ENCODE measurements at places on chromosomes 4 and X. TPM values are rescaled to one million over a fixed set of nuclear protein-coding genes. Genes with fewer than 3 reads are reported as not detected.

DNA sequence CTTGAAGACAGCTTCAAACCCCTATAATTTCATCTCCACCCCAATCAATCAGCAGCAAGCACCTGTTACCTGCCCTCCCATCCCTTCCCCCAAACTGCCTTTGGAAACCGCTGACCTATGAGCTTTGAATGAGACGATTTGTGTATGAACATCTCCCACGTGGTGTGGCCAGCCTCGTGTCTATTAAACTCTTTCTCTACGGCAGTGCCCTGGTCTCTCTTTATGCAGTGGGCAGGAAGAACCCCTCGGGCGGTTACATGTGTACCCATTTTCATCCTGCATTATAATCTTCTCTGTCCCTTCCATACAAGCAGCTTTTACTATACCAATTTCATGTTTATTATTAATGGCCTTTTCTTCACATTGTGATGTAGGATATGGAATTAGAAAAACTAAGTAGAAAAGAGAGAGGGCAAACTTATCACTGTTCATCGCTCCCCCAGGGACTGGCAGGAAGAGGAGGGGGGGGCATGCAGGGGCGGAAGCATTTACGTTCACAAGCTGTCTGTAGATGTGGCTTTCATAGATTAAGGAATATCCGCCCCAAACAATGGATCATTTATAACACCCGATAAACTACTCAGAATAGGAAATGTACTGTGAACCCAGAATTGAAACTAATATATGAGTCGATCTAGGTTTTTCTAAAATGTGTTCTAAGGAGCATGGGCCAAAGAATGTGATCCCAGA, 95.5 kb upstream of the ZNF518B start:
- peaks cover 8% of the 10 kb centered on the region for H3K4me1 ChIP-seq
- no peak overlapping the region for H3K27ac ChIP-seq
- DNase-seq, result no peak
- no peak overlapping the region for H3K4me3 ChIP-seq
- H3K36me3 ChIP-seq, result no peaks in the 10 kb centered on the region

DNA sequence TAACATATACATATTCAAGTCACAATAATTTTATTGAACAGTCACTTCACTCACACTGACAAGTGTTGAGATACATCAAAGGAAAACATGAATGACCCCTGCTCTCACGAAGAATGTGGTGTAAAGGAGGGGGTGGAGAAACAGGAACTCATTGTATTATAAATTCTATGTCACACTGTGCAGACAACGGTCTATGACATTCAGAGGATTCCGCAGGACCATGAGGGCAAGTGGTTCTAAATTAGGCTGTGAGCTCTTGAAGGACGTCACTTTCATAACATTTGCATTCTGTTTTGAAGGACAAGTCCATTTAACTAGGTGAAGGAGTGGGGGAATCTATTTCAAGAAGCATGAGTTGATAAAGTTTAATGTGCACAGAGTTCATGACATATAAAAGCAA, 415.2 kb upstream of the HS3ST1 start:
- H3K27ac ChIP-seq, result no peak overlapping the region
- H3K4me3 ChIP-seq, result no peak overlapping the region
- H3K4me1 ChIP-seq, result no peaks in the 10 kb centered on the region
- H3K36me3 ChIP-seq, result no peaks in the 10 kb centered on the region
- DNase-seq, result no peak
- H3K27me3 ChIP-seq, result no peaks in the 10 kb centered on the region

GRCh38 chr4:22070256-22070655, 121.7 kb upstream of the KCNIP4 start:
- no peaks in the 10 kb centered on the region for H3K36me3 ChIP-seq
- H3K4me3 ChIP-seq, result no peak overlapping the region
- no peak overlapping the region for H3K27ac ChIP-seq
- H3K4me1 ChIP-seq, result no peaks in the 10 kb centered on the region
- no peak for DNase-seq
- no peaks in the 10 kb centered on the region for H3K27me3 ChIP-seq

- no peaks in the 10 kb centered on the region for H3K4me1 ChIP-seq
- no peaks in the 10 kb centered on the region for H3K36me3 ChIP-seq
- DNase-seq, result no peak
- H3K4me3 ChIP-seq, result no peak overlapping the region
- H3K27me3 ChIP-seq, result no peaks in the 10 kb centered on the region
Observed at GRCh38 chrX:133796282-133796681, 189.1 kb downstream of the GPC3 start.

DNA sequence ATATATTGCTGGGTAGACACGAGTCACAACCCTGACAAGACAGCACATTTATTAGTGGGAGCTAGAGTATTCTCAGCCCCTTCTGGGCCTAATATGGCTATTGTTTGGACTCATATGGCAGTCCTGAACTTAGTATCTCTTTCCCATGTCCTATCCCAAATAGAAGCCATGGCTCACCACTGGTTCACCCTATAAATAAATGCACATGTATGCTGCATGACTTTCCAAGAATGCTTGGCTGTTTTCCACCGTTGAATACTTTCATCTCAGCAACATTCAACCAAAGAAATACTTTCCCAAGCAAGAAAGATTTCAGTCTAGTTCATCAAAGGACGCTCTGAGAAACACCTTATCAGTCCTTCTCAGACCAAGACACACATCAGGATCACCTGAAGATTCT, 36.7 kb downstream of the SMPX start:
- H3K4me1 ChIP-seq, result no peaks in the 10 kb centered on the region
- no peak overlapping the region for H3K27ac ChIP-seq
- DNase-seq, result no peak
- no peaks in the 10 kb centered on the region for H3K36me3 ChIP-seq
- no peaks in the 10 kb centered on the region for H3K27me3 ChIP-seq

DNA sequence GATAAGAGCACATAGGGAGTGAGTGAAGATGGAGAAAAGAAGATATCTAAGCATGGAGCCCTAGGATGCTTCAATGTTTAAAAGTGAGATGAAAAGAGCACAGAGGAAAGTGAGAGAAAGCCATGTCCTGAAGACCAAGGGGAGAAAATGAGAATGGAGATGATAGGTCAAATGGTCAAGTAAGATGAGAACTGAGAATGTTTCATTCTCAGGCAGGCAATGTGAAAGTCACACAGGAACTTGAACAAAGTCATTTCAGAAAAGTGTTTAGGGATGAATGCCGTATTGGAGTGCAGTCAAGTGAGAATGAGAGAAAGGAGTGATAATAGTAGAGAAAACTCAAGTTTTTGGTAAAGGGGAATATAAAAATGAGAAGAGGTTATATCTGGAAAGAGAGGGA, 148.7 kb upstream of the PTCHD1 start:
- no peaks in the 10 kb centered on the region for H3K36me3 ChIP-seq
- no peaks in the 10 kb centered on the region for H3K4me1 ChIP-seq
- H3K27ac ChIP-seq, result no peak overlapping the region
- no peak overlapping the region for H3K4me3 ChIP-seq
- no peaks in the 10 kb centered on the region for H3K27me3 ChIP-seq

- no peaks in the 10 kb centered on the region for H3K4me1 ChIP-seq
- no peaks in the 10 kb centered on the region for H3K27me3 ChIP-seq
- H3K36me3 ChIP-seq, result no peaks in the 10 kb centered on the region
- H3K4me3 ChIP-seq, result no peak overlapping the region
Observed at GRCh38 chr4:153809307-153809706, 20.4 kb upstream of the SFRP2 start.

DNA sequence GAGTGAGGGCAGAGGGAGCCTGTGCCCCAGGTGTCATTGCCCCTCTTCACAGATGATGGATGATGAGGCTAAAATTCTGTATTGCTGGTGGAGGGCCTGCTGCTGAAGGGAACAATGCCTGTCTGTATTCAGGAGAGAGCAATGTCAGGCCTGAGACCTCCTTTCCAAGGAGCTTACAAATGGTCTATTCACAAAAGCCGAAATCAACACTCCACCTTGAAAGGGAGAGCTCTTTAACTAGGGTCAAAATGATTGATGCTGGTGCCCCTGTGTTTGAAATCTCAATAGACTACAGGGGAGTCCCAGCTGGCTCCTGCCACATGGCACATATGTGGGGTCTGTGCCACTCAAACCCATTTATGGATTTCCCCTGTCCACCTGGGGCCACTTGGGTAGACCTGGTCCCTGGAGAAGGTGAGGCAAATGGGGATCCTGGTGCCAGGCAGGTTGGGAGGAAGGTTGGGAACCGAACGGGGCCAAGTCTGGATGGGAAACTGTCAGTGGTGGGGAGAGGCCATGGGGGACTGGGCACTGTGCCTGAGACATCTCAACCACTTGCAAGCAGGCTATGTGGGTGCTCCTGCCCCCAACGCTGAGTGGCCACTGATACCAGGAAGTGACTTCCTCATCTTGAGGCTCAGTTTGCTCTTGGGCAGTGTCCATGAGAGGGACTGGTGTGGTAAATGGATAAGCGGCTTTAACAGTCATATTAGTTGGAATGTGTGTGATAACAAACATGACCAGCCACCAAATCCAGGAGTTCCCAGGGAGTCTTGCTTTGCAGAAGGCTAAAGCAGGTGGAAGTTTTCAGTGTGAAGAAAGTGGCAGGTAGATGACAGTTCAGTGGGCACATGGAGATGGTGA, 223.8 kb upstream of the PSAPL1 start:
- no peaks in the 10 kb centered on the region for H3K4me1 ChIP-seq
- H3K36me3 ChIP-seq, result no peaks in the 10 kb centered on the region
- no peak for DNase-seq
- H3K27me3 ChIP-seq, result peaks cover 25% of the 10 kb centered on the region

GRCh38 chr4:26080870-26081628, 167.0 kb downstream of the SMIM20 start:
- peaks cover 12% of the 10 kb centered on the region for H3K27me3 ChIP-seq
- H3K27ac ChIP-seq, result no peak overlapping the region
- DNase-seq, result no peak
- H3K4me3 ChIP-seq, result no peak overlapping the region
- peaks cover 25% of the 10 kb centered on the region for H3K4me1 ChIP-seq

- DNase-seq, result no peak
- H3K4me3 ChIP-seq, result no peak overlapping the region
- no peaks in the 10 kb centered on the region for H3K36me3 ChIP-seq
- no peak overlapping the region for H3K27ac ChIP-seq
- H3K4me1 ChIP-seq, result no peaks in the 10 kb centered on the region
Observed at GRCh38 chr4:58453956-58454355, 1343.8 kb upstream of the IGFBP7 start.

DNA sequence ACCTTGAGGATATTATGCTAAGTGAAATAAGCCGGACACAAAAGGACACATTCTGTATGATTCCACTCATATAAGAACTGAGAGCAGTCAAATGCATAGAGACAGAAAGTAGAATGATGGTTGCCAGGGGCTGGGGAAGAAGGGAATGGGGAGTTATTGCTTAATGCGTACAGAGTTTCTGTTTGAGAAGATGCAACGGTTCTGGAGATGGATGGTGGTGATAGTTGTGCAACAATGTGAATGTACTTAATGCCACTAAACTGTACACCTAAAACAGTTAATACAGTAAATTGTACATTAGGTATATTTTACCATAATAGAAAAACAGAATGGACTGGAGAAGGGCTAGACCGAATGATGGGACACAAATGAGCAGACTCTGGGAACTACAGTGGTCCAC, 15.8 kb downstream of the MAOB start:
- H3K27ac ChIP-seq, result peak overlapping the region; percentile 78
- H3K36me3 ChIP-seq, result peaks cover 4% of the 10 kb centered on the region
- H3K27me3 ChIP-seq, result no peaks in the 10 kb centered on the region
- no peak overlapping the region for H3K4me3 ChIP-seq

- no peaks in the 10 kb centered on the region for H3K27me3 ChIP-seq
- no peak for DNase-seq
- no peaks in the 10 kb centered on the region for H3K36me3 ChIP-seq
- H3K4me3 ChIP-seq, result no peak overlapping the region
- no peak overlapping the region for H3K27ac ChIP-seq
Observed at GRCh38 chrX:52353838-52354237, 15.0 kb upstream of the XAGE2 start.

The CCDC110 gene
- not detected for total RNA-seq

The RNF175 gene
- total RNA-seq, result 0.66 TPM

The GLOD5 gene
- total RNA-seq, result not detected

The JAKMIP1 gene
- total RNA-seq, result not detected

The RAI2 gene
- 0.33 TPM for total RNA-seq

The NUDT11 gene
- 1.3 TPM for total RNA-seq

The CDKL5 gene
- total RNA-seq, result 20.9 TPM

The BRS3 gene
- total RNA-seq, result not detected

The SPP1 gene
- 1,002 TPM for total RNA-seq

The SPIN4 gene
- 17.2 TPM for total RNA-seq

The CFP gene
- total RNA-seq, result 1.2 TPM

All from Calu3 (cell line).